Stimulated activated CD8-positive, alpha-beta memory T cell treated with anti-CD3 and anti-CD28 coated beads, Interleukin-2, amount 100 ng/mL, for 1 hour (primary cell): ENCODE measurements at places on chromosomes 5 and 9.

GRCh38 chr9:98184326-98184725 lies 8.1 kb downstream of the CORO2A start:
- no peak for DNase-seq

GRCh38 chr9:126805554-126806262 lies 868 bp downstream of the ZBTB43 start:
- DNase-seq = peak; percentile 66

GRCh38 chr9:132717326-132717945 lies 47.2 kb downstream of the GTF3C4 start:
- no peak for DNase-seq

GRCh38 chr9:112056996-112057395 lies 118.1 kb downstream of the SUSD1 start:
- DNase-seq = no peak

DNA sequence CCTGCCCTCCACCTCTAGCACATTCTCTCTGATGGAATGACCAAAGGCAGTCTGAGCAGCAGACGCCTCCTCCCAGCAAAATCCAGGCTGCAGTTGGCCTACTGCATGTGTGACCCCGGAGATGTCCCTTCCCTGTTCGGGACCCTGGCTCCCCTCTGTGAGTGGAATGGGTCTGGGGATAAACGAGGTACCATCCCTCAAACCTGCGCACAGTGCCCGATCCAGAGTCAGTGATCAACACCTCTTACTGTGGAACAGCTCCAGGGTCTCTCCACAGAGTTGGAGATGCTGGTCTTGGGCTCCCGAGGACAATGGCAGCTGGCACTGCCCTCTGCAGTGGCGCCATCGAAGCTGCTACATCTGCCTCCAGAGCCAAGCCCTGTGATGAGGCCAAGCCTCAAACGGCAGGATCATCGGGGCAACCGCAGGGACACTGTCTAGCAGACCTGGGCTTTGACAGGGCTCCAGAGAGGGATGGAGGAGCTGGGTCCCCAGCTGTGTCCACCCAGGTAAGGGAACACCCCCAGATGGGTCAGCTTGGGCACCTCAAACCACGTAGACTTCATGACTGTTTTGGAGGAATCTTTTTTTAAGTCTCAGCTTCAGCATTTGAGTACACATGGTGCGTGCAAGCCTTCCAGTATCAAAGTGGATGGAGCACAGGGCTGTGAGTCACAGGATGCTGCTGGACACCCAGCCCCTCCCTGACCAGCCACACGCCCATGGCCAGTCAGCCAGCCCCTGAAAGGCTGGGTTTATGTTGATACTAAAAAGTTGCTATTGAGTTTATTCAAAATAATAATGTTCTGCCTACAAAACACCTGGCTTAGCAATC lies 13.0 kb downstream of the MED10 start:
- no peak for DNase-seq

- DNase-seq = no peak
Observed at GRCh38 chr5:141042555-141042954, 8.6 kb upstream of the PCDHB1 start.

DNA sequence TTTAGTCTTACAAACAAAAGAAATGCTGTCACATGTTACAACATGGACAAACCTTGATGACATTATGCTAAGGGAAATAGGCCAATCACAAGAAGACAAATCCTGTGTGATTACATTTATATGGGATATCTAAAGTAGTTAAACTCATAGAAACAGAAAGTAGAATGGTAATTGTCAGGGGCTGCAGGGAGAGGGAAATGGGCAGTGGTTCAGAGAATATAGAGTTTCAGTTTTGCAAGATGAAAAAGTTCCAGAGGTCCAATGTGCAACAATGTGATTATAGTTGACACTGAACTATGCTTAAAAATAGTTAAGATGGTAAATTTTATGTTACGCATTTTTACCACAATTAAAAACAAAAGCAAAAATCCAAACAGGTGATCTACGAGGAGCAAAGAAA lies 265.5 kb downstream of the NDUFS4 start:
- no peak for DNase-seq

- DNase-seq = no peak
Observed at GRCh38 chr9:38727497-38728001, 7.6 kb upstream of the FAM240B start.

DNA sequence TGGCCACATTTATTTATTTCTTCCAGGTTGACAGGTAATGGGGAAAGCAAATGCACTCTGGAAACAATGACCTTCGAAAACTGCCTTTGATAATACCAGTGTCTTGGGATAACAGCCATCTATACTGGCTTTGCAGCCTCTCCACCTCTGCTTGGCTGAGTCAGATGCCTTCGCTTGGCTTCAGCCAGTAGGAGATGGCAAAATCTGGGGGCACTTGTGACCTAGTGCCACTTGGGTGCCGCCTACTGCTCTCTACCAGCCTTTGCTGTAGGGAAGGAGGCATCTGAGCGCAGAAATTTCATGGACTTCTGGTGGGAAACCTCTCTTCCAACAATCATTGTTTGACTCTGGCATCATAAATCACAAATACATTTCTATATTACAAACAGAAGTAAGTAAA lies 21.8 kb downstream of the FYB1 start:
- DNase-seq = no peak

DNA sequence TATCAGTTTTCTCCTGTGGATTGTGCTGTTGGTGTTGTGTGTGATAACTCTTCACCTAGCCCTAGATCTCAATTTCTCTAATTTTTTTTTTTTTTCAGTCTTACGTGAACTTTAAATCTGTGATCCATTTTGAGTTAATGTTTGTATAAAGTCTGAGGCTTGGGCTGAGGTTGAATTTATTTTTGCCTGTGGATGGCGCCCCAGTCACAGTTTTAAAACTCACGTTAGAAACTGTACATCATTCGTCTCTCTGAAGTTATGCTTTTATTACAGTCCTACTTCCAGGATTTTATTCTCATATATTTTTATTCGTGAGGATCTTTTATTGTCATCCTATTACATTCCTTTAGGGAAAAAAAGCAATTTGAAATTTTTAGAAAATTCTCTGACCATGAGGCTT lies 103.1 kb downstream of the EHMT1 start:
- no peak for DNase-seq

- DNase-seq = no peak
Observed at GRCh38 chr5:125343015-125343414, 596.6 kb upstream of the ZNF608 start.

- no peak for DNase-seq
Observed at GRCh38 chr5:126098330-126099017, 324.7 kb upstream of the GRAMD2B start.

GRCh38 chr5:56055859-56056258 lies 61.1 kb upstream of the IL6ST start:
- DNase-seq = no peak

DNA sequence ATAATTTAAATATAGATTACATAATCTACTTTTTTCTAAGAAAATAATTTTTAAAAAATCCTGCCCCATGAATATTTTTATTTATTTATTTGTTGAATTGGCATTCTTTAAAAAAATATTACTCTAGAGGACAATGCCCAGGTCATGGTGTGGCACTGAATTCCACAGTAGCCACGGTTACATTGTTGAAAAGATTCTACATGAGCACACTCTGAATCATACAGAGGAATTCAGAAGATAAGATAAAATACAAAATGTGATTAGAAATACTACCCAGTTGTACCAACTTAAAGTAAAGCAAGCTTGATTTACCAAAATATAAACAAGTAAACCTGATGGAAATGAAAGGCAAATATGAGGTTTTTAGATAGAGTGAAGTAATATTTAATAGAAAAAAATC lies 183.7 kb downstream of the HCN1 start:
- no peak for DNase-seq
